ENCODE measurements at places on chromosomes 11 and 22.

GRCh38 chr22:35544827-35545226 lies 4.2 kb downstream of the RASD2 start:
- DNase-seq = no peak

GRCh38 chr11:30420233-30420787 lies 97.4 kb downstream of the ARL14EP start:
- no peak for DNase-seq

DNA sequence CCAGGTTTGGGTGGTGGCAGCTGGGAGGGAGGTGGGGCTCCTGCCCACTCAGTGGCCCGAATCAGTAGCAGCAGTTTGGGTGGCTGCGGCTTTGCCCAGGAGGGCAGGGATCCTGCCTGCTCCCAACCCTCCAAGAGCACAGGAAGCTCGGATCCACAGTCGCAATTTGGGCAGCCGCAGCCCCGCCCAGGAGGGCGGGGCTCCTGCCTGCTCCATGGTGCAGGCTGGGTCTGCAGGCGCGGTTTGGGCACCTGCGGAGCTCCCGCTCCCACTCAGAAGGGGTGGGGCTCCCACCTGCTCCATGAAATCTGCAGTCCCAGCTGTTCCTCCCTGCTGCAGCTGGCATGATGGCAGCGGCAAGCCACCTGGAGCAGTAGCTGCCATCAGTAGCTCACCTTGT lies 38.1 kb upstream of the CALCB start:
- no peak for DNase-seq

DNA sequence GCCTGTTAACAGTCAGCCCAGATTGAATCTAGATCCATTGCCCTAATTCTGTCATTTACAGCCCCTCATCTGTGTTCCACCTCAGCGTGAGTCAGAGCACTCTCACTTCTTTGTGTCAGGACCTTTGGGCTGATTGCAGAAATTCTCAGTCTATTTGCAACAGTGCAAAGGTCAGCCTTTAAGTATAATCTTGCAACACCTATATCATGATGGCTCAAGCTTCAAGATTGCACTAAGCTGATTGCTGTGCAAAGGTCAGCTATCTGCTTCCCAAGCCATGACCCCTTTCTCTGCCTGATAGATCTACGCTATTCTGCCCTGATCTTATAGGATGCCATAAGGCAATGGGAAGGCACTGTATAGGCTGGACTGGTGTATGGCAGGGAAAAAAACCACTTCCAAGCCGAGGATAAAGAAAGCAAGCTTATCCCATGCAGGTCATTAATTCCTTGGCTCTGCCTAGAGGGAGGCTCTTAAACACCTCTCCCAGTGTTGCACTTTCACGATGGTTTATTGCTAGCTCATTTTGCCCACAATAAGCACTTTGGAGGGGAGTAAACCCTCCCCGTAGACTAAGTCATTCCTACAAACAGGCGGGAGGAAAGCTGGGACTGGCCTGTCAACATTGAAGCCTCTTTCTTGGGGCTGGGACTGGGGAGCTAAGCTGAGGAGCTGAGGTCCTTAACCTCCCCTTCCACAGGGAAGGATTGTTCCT lies 100.6 kb downstream of the RRAS2 start:
- DNase-seq = no peak

GRCh38 chr11:33700063-33700501 lies 544 bp downstream of the C11orf91 start:
- no peak for DNase-seq

DNA sequence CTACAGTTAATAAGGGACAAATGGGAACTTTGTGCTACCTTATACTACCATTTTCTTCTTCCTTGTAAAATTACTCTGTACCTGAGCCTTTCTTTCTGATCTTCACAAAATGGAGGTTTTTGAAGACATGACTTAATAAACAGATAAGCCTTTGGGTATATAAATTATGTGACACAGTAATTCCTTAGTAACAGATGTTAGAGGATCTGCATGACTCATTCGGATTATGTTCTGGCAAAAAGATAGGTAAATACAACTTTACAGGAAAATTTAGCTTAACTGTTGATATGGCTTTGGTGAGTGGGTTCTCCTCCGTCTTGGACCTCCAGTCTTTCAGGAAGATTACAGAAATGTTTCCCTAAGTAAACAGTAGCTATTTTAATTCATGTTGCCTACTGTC lies 61.8 kb downstream of the BID start:
- no peak for DNase-seq

GRCh38 chr22:36330655-36331305 lies 57.0 kb downstream of the MYH9 start:
- no peak for DNase-seq

GRCh38 chr22:49017482-49018329 lies 810.0 kb downstream of the BRD1 start:
- DNase-seq = no peak

GRCh38 chr11:65204143-65204542 lies 22.4 kb downstream of the CAPN1 start:
- no peak for DNase-seq

DNA sequence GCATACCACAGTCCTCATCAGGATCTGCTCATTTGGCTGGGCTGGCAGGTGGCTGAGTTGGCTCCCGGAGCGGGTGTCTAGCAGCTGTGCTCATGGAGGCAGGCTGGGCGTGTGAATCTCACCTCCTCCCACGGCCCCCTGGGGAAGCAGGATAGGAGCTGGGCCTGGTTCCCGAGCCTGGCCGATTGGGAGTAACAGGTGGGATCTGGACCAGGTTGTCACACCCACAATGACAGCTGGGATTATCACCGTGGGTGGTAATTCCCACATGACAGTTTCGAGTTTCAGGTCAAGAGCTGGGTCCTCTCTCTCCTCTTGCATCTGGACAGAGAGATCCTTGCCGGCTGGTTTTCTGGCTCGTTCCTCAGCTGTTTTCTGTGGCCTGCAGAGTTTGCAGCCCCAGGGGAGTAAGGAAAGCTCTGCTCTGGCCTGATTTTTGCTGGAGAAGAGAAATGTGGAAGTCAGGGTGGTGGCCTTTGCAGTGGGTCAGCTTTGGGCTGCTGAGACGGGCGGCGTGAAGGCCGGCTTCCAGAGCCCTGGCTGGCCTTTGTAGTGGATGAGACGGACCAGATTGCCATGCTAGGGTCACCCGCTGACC lies 57.0 kb downstream of the BCR start:
- DNase-seq = no peak

DNA sequence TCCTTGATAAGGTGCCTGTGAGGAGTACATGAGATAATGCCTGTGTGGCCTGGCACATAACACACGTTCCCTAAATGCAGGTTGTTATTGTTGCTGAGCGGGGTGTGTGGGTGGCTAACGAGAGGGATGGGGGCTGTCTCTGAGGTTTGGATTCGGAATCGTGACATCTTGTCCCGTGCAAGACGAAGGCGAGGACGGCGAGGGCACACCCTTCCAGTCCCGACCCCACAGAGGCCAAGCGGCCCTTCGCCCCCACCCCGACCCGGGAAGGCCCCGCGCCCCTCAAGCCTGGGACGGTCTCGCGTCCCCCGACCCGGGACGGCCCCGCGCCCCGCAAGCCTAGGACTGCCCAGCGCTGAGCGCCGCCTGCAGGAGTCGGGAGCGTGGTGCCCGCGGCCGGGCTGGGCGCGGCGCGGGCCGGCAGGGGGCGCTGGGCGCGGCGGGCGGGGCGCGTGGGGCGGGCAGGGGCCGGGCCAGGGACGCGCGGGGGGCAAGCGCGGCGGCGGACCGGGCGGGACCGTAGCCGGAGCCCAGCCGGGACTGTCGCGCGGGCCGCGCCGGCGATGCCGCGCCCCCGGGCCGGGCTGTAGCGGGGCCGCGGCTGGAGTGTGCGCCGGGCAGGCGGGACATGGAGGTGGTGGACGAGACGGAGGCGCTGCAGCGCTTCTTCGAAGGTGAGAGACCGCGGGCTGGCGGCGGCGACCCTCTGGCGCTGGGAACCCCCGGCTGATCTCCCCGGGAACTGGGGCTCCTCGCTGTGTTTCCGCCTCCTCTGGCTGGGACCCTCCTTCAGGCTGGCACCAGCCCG lies at the start of gene MYRF:
TSS of gene MYRF (plus strand) at position 520 of the 808 bp plus-strand sequence. CDS start at position 629, 109 bp downstream.
- no peak for DNase-seq

DNA sequence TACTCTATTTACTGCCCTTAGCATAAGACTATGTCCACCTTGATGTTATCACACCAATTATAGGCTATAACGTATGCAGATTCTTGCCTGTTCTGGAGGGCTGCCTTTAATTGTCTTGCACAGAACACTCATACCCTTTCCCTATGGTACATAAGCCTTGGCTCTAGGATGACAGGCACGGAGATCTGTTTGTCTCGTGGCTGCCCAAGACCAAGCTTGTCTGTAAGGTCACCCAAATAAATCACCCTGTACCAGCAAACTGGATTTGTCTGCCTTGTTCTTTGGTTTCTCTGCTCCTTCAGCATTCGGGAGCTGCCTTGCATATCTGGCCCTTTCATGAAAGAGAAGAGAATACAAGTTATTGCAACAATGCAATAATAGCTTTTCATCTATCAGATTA lies 7.5 kb upstream of the TSGA10IP start:
- DNase-seq = no peak

- no peak for DNase-seq
Observed at GRCh38 chr11:90635886-90636285, 413.0 kb upstream of the CHORDC1 start.

DNA sequence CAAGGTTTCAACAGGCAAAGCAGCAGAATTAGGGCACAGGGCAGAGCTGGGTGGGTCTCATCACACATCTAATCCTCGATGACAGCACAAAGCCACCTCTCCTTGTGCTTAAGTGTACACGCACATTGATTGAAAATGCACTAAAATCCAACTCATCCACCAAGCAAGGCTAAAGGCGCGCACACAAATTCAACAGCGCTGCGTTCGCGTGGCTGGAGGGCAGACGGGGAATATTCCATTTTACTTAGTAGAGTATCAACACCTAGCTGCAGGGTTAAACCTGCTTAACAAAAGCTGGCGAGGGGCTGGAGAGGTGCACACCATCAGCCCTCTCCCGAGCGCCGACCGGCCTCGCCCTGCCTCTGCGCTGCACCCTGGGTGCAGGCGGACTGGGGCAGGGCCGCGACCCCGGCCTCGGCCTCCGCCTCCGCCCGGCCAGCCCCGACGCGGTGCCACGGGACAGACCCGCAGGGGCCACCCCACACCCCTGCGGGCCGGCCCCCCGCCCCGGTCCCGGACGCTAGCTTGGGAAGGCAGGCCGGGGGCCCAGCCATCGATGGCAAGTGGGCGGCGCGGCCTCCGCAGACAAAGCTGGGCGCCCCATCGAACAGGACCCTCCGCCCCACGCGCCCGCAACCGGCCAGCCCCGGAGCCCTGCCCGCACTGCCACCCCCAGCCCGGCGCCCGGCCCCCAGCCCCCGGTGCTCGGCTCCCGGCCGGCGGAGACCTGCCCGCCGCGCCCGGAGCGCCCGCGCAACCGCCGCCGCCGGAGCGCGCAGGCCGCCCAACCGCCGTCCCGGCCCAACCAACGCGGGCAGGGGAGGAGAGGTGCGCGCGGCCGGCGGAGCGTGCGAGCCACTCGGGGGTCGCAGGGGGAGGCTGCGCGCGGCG lies 929 bp downstream of the PRDM10 start:
- DNase-seq = peak; percentile 52

- DNase-seq = no peak
Observed at GRCh38 chr11:134100171-134100570, 31.3 kb downstream of the JAM3 start.

GRCh38 chr11:95239871-95240649 lies 9.1 kb upstream of the SESN3 start:
- DNase-seq = no peak

DNA sequence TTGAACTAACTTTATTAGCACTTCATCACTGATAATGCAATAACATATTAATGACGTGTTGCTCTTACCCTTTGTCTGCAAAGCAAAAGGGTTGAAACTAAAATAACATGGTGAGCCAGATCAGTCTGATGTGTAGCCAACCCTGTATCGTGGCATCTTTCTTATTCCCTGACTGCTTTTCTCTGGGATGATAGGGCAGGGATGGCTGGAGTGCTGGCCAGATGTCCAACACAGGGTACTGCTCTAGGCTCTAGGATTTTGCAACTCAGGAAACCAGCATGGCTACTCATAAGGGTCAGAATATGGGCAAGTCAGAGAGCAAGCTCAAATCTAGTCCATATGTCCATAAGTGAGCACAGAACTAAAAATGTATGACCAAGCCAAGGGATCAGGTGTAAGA lies 129.1 kb downstream of the SLC17A6 start:
- DNase-seq = no peak

GRCh38 chr22:25621986-25622385 lies 57.5 kb downstream of the GRK3 start:
- DNase-seq = no peak

- DNase-seq = no peak
Observed at GRCh38 chr11:116207019-116207418, 565.8 kb downstream of the BUD13 start.

- no peak for DNase-seq
Observed at GRCh38 chr11:34155057-34155756, 49.8 kb downstream of the NAT10 start.

All from NAMALWA (cell line).